ENCODE measurements at places on chromosomes 12 and 14. TPM values are rescaled to one million over a fixed set of nuclear protein-coding genes. Genes with fewer than 3 reads are reported as not detected.

The CISTR gene
- not detected for total RNA-seq

The CLIP1 gene
- total RNA-seq = 78.6 TPM

GRCh38 chr12:91119089-91119488, 7.8 kb upstream of the LUM start:
- no peak for DNase-seq
- no peaks in the 10 kb centered on the region for H3K36me3 ChIP-seq

DNA sequence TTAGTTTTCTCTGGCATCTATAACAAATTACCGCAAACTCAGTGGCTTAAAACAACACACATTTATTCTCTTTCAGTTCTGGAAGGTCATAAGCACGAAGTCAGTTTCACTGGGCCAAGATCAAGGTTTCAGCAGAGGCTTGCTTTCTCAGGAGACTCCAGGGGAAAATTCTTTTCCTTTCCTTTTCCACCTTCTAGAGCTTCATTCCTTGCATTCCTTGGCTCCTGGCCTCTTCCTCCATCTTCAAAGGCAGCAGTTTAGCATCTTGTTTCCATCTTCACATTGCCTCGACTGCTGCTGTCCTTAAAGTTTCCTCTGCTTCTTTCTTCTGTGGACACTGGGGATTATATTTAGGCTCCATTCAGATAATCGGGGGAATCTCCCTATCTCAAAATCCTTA, 106.1 kb downstream of the PDE3A start:
- no peak overlapping the region for H3K4me3 ChIP-seq
- H3K36me3 ChIP-seq = peaks cover 20% of the 10 kb centered on the region
- peaks cover 13% of the 10 kb centered on the region for H3K4me1 ChIP-seq
- no peak for DNase-seq

- DNase-seq = no peak
- no peak overlapping the region for H3K4me3 ChIP-seq
- H3K27ac ChIP-seq = no peak overlapping the region
- peaks cover 21% of the 10 kb centered on the region for H3K36me3 ChIP-seq
- H3K27me3 ChIP-seq = no peaks in the 10 kb centered on the region
Observed at GRCh38 chr12:71771069-71771468, 16.4 kb downstream of the RAB21 start.

- H3K4me3 ChIP-seq = no peak overlapping the region
- no peak overlapping the region for H3K27ac ChIP-seq
- DNase-seq = no peak
- peaks cover 50% of the 10 kb centered on the region for H3K27me3 ChIP-seq
- H3K36me3 ChIP-seq = no peaks in the 10 kb centered on the region
- H3K4me1 ChIP-seq = peaks cover 5% of the 10 kb centered on the region
Observed at GRCh38 chr12:113136128-113136989, 798 bp upstream of the RASAL1 start.

- H3K4me1 ChIP-seq = peaks cover 4% of the 10 kb centered on the region
- H3K27me3 ChIP-seq = no peaks in the 10 kb centered on the region
- no peak overlapping the region for H3K4me3 ChIP-seq
- no peak for DNase-seq
- no peaks in the 10 kb centered on the region for H3K36me3 ChIP-seq
- H3K27ac ChIP-seq = no peak overlapping the region
Observed at GRCh38 chr14:99006276-99006675, 265.7 kb downstream of the BCL11B start.

DNA sequence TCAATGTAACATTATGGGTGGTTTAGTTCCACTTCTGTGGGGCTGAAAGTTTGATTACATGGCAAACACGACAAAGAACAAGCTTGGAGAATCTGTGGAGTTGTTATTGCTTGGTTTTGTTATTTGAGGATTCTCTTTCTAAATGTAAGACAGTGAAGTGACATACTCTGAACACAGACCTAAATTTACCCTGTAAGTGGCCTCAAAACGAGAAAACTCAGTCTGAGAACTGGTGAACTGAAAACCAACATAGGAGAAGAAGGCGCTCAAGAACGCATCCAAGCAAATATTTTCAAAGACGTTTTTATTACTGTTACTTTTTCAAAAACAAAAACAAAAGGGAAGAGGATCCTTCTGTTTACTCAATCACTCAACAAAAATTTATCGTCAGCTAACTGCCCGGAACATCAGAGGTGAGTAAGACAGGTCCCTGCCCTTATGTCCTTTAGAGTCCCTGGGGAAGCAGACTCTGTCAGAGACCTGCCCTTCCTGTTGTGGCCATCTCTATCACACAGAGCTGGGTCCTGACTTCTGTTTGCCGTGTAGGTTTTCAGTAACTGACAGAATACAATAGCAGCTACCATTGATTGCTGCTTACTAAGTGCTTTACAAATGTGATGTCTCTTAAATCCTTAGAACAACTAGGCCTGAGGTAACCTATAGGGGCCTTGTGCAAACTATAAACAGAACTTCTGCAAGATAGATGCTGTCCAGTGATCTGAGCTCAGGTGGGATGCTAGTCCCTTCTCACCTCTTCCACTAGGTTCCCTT, 79.3 kb upstream of the C12orf71 start:
- no peaks in the 10 kb centered on the region for H3K36me3 ChIP-seq
- no peak overlapping the region for H3K4me3 ChIP-seq
- no peaks in the 10 kb centered on the region for H3K27me3 ChIP-seq

- H3K27me3 ChIP-seq = no peaks in the 10 kb centered on the region
- H3K27ac ChIP-seq = peak overlapping the region; percentile 45
- DNase-seq = no peak
- no peak overlapping the region for H3K4me3 ChIP-seq
Observed at GRCh38 chr12:120959111-120959878, 19.0 kb upstream of the HNF1A start.
